ENCODE measurements at places on chromosomes 5 and 9. TPM values are rescaled to one million over a fixed set of nuclear protein-coding genes. Genes with fewer than 3 reads are reported as not detected.

INSL4 gene
- not detected for total RNA-seq

FST gene
- 0.86 TPM for total RNA-seq

DNA sequence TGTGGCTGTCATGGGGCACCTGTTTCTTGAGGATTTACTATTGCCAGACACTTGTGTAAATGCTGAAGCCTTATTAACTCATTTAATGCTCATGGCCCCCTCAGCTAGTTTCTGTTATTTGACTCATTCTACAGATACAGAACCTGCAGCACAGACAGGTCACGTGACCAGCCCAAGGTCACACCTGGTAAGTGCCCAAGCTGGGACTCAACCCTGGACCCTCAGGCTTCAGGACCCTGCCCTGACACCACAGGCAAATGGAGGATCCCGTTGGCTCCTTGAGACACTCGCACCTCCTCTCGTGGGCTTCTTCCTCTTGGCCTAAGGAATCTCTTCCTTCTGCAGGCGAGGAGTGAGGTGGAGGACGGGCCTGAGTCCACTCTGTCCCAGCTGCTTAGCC is 10.6 kb upstream of the NEURL1B start:
- no peak for DNase-seq

- DNase-seq: no peak
These were observed 228.3 kb upstream of the TARS1 start for GRCh38 chr5:33212439-33212838.

GRCh38 chr9:121640076-121640475 is 11.4 kb upstream of the DAB2IP start:
- peak; percentile 13 for DNase-seq

DNA sequence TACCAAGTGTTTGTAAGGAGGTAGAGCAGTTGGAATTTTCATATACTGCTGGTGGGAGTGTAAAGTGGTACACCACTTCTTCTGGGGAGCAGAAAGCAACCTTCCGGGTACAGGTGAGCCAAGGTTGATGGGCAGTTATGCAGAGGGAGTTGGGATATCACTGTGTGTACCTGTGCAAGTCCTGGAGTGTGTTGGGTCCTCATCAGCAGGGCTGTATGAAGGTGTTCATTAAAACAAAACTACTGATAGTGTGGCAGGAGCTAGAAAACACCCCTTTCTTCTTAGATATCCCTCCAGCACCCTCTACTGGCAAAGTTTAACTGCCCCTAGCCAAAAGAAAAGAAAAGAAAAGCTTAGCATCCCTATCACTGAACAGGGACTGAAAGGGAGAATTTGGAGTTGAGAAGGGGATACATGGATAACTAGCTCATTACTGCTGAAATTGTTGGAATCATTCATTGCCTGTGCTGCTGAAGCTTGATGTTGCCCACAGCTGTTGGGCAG is 10.7 kb downstream of the MARCHF6 start:
- DNase-seq: no peak

DNA sequence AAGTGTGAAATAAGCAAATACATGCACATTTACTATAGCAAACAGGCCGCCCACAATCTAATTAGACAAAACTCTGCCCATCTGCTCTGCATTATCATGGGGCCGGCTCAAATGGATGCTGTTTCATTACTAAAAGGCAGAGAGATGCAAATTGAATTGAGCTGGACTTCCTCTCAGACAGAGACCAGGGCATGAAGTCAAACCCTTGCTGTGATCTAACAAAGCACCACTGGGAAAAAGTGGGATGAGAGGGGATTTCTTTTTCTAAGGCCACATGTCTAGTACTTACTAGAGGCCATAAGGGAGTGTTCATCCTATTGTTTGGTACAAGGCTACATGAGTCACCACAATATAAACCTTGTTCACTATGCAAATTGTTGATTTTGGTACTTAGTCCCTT is 614.7 kb downstream of the ISL1 start:
- no peak for DNase-seq

GRCh38 chr5:138720840-138721239 is 32.4 kb upstream of the CTNNA1 start:
- DNase-seq: no peak

Data from T-cell (primary cell).